ENCODE measurements at places on chromosomes 1 and 21.

DNA sequence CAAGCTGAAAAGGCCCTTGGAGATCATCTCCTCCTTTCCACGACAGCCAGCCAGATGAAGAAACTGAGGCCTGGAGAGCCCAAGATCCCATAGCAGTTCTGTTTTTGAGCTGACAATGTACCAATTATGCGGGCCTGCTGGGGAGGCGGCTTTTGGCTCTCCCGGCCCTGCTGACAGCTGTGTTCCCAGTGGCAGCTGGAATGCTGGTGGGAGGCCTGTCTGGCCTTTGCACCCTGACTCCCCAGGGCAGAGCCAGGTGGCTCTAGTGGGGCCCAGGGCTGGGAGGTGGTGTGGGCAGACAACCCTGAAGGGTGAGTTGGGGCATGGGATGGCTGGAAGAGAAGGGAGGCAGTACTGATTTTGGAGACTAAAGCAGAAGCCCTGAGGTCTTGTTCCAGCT lies 30.7 kb upstream of the WASF2 start:
- DNase-seq, result no peak

DNA sequence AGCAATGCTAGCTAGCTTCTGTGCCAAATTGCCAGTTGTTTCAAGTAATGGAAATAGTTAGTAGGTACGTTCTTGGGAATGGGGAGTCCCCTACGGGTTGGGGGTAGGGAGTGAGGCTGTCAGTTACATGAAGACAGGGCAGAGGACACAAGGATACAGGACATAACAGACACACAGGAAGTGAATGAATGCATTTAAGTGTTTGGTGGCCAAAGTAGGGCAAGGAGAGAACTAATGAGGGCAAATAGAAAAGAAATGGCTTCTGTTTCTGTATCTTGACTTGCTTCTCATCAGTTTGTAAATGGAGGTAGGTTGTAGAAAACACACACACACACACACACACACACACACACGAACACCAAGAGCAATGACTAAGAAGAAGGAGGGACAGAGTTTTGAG lies 142.2 kb downstream of the S1PR1 start:
- no peak for DNase-seq

GRCh38 chr21:44867999-44868700 lies 5.3 kb downstream of the PTTG1IP start:
- no peak for DNase-seq

DNA sequence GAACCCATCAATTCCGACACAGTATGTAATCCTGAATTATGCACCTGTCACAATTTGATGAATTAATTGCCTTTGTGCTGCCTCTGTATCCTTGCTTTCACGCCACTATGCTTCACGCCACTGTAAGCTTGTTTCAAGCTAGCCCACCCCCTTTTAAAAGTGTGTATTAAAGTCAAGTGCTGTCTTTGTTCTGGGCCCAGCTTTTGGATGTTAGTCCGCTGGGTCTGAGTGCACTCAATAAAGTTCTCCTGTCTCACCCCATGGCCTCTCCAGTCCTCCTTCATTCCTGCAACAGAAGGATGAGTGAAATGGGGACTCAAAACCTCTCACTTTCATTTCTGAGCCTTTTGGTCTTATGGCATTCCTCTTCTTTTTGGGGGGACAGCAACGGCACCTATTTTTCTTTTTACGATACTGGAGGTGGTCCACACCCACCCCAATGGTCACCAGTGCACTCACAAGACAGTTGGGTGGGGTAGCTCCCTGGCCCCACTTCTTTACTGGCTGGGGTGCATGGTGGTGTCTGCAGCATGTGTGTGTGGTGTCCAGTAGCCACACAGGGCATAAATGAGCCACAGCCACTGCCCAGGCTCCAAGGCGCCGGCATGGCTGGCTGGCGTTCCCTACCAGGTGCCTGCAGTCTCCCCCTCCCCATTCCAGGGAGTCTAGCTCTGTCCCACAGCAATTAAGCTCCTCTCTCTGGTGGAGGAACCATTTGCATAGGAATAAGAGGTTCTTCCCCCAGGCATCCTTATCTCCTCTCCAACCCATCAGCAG lies 1.8 kb downstream of the THEM4 start:
- no peak for DNase-seq

- no peak for DNase-seq
Measured at GRCh38 chr1:9384128-9384527, 91.4 kb downstream of the SPSB1 start.

GRCh38 chr1:63704443-63704842 lies 69.4 kb upstream of the ROR1 start:
- no peak for DNase-seq

DNA sequence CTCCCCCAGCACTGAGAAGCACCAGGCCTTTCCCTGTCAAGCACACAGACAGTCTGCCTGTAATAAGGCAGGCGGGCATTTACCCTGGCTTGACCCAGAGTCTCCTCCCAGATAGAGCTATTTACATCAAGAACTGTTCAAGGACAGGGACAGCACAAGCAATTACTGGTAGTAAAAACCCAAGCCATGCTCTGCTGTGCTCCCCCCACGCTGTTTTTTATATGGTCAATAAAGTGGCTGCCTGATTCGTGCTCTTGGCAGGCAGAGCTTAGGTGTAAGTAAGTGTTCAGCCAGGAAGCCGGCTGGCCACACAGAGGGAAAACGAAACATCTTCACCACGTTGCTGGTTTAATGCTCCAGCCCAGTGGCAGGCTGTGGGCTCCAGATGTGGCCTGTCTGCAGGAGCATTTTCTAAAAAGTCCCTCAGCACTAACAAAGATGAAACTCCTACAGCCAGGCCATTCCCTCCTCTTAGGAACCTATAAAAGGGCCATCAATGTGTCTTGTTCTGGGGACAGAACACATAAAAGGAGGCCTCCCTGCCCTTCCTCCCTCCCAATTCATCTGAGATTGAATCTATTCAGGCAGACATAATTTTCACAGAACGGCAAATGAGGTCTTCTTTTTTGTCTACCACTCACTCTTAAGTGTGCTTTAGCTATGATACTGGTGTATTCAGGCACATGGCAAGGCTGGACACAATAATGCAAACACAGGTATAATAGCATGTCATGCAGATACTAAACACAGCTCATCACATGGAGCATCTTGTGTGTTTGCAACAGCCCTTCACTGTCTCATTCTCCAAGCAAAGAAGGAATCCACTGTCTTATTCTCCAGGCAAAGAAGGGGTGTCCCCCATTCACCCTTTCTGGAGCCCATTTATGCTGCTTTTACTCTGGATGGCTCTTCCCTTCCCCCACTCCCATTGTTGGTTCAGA lies 378.9 kb downstream of the HHAT start:
- DNase-seq, result no peak

- no peak for DNase-seq
Measured at GRCh38 chr1:246069581-246069980, 437.5 kb downstream of the SMYD3 start.

DNA sequence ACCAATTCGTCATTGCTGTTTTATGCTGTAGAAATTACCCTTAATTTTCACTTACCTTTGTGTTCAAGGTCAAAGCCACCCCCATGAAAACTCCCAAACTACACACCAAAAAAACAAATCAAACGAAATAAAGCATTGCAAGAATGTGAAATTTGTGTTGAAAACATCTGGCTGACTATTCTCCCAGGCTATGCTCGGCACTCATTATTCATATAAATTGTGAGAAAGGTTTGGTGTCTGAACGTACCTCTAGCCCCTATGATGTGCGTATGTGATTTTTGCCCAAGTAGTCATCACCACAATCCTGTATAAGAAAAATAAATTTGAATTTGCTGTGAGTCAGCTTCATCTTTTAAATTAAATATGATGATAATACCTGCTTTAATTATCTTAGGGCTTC lies 34.9 kb downstream of the ADAMTS1 start:
- DNase-seq, result no peak

DNA sequence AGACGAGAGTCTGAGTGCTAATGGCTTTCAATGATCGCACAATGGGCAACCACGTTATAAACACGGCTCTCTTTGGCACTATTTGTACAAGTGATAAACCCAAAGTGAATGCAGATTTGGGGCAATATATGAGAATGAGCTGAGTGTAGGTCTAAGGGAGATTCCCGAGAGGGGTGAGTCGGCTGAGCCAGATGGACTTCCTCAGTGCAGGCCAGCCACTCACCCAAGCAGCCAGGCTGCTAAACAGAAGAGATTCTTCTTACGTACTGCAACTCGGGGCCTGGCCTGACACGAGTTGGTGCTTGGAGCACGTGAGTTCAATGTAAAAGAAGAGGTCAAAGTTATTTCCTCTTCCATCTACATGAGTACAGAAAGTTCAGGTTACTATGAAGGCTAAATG lies 6.2 kb upstream of the MIXL1 start:
- DNase-seq, result no peak

GRCh38 chr1:179264507-179264906 lies 29.1 kb upstream of the SOAT1 start:
- no peak for DNase-seq

Data from NCI-H2171 treated with DMSO at 0.1 percent for 48 hours (cell line).